Neural crest cell (in vitro differentiated cells): ENCODE measurements at places on chromosomes 1 and 21. TPM values are rescaled to one million over a fixed set of nuclear protein-coding genes. Genes with fewer than 3 reads are reported as not detected.

SLFNL1 gene
- total RNA-seq = 0.37 and 0.64 TPM in 2 replicates

PPIAL4G gene
- 0.09 TPM in 1 of 2 replicates, not detected in the other for total RNA-seq

HCRTR1 gene
- total RNA-seq = 0.23 TPM in 1 of 2 replicates, not detected in the other

S100A7 gene
- total RNA-seq = not detected in 2 replicates

NTMT2 gene
- 0.73 TPM in 1 of 2 replicates, not detected in the other for total RNA-seq

ZNF683 gene
- not detected in 2 replicates for total RNA-seq

TYW3 gene
- 6.8 and 7.9 TPM in 2 replicates for total RNA-seq

SPRR2G gene
- not detected in 2 replicates for total RNA-seq

CD160 gene
- total RNA-seq = not detected in 2 replicates

DMRTA2 gene
- 0.18 TPM in 1 of 2 replicates, not detected in the other for total RNA-seq

LYPD8 gene
- total RNA-seq = not detected in 2 replicates

- DNase-seq = no peak
Measured at GRCh38 chr21:42331660-42332059, 16.5 kb upstream of the TFF3 start.

DNA sequence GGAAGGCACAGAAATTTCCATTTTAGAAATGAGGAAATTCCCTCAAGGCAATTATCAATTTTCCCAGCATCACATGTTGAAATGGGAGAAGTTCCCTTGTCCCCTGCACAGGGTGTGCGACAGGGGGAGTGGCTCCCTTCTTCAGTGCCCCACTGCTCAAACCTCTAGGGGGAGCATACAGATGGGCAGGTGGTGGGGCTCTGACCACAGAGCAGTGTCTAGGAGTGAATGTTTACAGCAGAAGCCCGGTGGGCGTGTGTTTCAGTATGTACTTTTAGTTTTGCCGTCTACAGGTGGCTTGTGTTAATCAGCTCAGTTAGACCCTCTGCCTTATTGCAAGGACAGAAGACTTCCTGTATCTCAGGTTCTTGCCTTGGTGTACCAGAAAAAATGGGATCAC is 493.7 kb upstream of the PLXNA2 start:
- no peak for DNase-seq

DNA sequence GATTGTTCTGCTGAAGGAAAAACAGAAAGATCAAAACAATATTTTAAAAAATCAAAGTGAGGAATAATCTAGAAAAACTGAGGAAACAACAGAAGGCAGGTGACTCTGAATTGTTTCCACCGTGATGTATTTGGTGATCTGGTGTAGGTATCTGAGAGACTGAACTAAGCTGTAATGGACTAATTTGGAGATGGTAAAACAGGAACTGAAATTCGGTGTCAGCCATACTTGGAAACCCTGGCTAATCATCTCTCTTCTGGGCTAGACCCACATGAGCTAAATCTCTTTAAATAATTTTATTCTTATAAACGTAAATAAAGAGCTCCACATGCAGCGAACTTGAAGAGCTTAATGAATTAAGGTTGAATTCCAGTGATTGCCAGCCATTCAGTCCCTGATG is 1226.1 kb downstream of the NCAM2 start:
- DNase-seq = no peak

- DNase-seq = no peak
Measured at GRCh38 chr1:192993426-192994085, 65.6 kb downstream of the UCHL5 start.

DNA sequence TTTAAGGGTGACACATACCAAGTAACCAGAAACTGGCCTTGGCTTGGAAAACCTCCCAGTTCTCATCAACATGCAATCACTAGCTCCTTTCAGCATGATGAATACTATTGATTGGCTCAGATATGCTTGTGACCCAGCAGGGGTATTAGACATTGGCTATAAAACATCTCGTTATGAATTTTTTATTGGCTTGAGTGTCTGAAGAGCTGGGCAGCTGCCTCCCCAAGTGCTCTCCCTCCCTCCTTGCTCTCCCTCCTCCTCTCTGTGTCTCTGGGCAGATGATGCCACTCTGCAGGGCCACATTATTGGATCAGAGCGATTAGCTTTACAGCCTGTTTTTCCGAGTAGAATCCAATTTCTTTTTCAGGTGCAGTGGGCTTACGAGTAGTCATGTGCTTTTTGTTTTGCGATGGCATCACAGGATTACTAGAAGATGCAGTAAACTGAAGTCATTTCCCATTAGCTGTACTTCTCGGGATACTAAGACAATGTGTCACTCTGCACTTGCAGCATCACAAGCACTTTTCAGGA is 79.3 kb upstream of the ATF3 start:
- DNase-seq = no peak

DNA sequence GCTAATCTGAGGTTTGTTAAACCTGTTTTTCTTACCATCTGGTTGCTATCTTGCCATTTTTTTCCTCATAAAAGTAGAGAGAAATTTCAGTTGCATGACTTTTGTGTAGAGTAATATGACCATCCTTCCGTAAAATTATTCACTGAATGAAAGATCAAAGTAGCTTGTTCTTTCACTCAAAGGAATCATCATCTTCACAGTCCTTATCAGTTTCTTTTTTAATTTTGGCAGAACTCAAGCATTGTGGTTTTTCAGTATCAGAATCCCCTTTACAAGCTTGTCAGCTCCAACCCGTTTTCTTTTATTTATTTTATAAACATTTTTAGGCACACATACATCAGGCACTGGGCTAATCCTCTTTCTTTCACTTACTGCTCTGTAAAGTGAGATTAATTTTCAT is 91.7 kb downstream of the UBE2U start:
- no peak for DNase-seq

DNA sequence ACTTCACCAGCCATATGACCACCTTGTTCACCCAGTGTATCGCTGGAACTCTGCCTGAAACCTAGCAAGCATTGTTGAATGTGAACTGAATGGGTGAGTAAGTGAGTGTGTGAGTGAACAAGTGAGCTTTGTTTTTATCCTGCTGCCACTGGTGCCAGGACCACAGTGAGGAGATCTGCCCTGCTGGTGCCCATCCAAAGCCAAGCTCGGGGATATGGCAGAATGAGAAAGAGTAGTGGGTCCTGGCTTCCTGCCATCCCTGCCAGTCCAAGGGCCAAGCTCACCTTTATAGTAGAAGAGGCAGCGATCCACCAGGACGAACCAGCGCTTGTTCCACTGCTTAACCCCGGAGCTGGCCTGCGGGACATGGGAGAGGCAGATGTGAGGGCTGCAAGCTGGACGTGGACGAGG is 53.4 kb upstream of the GOLT1A start:
- no peak for DNase-seq
